ENCODE measurements at places on chromosomes 2 and 18. TPM values are rescaled to one million over a fixed set of nuclear protein-coding genes. Genes with fewer than 3 reads are reported as not detected.

The GALNT5 gene
- total RNA-seq: not detected

The GKN2 gene
- not detected for total RNA-seq

The CABYR gene
- total RNA-seq: 3.1 TPM

The TGFA gene
- 8.0 TPM for total RNA-seq

The RNPEPL1 gene
- total RNA-seq: 16.2 TPM

The ZAP70 gene
- 0.13 TPM for total RNA-seq

The PLEK gene
- under 0.01 TPM for total RNA-seq

The DLX2 gene
- not detected for total RNA-seq

The RUFY4 gene
- total RNA-seq: not detected

The SLC11A1 gene
- total RNA-seq: under 0.01 TPM

The C18orf54 gene
- 6.9 TPM for total RNA-seq

The CHRNG gene
- not detected for total RNA-seq

The MALL gene
- 64.3 TPM for total RNA-seq

The INHA gene
- not detected for total RNA-seq

The PROKR1 gene
- total RNA-seq: under 0.01 TPM

The SCN2A gene
- under 0.01 TPM for total RNA-seq

The ABCB6 gene
- 27.3 TPM for total RNA-seq
